Retina (tissue), 1 donor: ENCODE measurements at places on chromosomes 1 and 21.
A peak's percentile ranks its signal among the peaks of the same experiment; 100 is the strongest.

GRCh38 chr1:31653717-31654473 lies 9.2 kb upstream of the PEF1 start:
- no peak for DNase-seq

- no peak for DNase-seq
These were observed 216.1 kb upstream of the GRIK3 start for GRCh38 chr1:37250371-37250770.

GRCh38 chr1:243414152-243414494 lies 158.3 kb downstream of the SDCCAG8 start:
- DNase-seq = no peak

- no peak for DNase-seq
These were observed 7.2 kb upstream of the CSF1 start for GRCh38 chr1:109903376-109903930.

GRCh38 chr1:213492161-213493041 lies 441.4 kb downstream of the RPS6KC1 start:
- DNase-seq = no peak

DNA sequence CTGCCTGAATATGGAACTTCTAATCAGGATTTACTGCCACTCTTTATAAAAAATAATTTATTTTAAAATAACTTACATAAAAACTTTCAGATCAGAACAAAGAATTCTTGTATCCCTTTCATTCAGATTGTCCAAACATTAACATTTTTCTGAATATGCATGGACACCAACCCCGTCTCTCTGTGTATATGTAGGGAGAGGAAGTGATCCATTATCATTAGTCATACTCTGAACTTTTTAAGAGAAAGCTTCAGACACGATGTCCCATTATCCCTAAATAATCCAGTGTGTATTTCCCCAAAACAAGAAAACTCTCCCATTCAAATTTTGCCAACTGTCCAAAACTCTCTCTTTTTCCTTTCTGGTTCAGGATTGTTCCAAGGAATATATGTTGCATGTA lies 122.3 kb upstream of the CXADR start:
- DNase-seq = no peak

DNA sequence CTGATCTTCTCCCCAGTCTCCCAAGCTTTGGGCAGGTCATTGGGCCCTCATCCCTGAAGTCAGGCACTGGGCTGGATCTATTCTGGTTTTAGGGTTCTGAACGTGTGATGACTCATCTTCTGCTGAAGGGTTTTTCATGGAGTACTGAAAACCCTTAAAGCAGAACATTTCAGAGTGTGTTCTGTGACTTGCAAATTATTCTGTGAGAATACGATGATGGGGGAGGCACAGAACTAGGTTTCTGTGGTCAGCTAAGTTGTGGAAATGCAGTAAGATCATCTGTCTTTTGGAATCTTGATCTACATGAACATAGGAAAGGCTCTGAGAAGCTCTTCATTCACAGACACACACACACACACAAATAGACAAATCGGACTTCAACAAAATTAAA lies 46.2 kb downstream of the NAV1 start:
- DNase-seq = no peak

- DNase-seq = no peak
These were observed 7.9 kb upstream of the HENMT1 start for GRCh38 chr1:108668777-108669176.

GRCh38 chr1:46487818-46488218 lies 1.8 kb upstream of the DMBX1 start:
- DNase-seq = no peak

GRCh38 chr1:223137455-223138085 lies 5.5 kb downstream of the TLR5 start:
- DNase-seq = no peak

- DNase-seq = no peak
These were observed 400.3 kb upstream of the POU3F1 start for GRCh38 chr1:38446936-38447335.

- no peak for DNase-seq
These were observed 24.6 kb upstream of the PCBP3 start for GRCh38 chr21:45618846-45619485.

DNA sequence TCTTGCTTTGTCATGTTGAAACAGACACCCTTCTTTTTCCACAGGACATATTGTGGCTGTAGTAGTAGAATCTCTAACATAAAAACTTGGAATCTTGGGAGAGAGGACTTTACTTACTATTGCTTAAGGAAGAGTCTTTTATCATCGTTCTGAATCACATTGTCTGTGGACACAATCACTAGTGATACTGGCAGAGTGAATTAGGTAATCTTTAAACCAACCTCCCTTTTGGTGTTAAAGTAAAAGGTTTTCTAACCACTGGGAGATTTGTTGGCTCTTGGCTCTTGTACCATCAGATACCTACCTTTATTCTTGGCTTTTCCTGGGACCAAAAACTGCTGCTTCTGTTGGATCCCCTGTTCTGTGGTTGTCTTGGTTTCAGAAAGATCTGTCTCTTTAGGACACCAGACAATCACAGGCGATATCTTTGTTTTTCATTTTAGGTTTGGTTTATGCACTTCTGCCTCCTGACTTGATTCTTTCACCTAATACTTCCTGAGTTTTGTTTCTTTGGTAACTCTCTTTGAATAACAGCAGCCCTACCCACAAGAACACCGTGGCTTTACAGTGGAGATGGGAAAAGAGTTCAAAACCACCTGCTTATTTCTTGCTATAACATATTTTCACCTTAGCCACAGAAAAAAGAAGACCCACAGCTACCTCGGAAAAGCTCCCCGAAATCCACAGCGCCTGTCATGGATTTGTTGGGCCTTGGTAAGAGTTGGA lies 36.6 kb upstream of the ZFP69B start:
- DNase-seq = no peak

GRCh38 chr21:33231526-33231925 lies 1.8 kb downstream of the IFNAR2 start:
- no peak for DNase-seq

GRCh38 chr1:16677552-16678431 lies 11.0 kb upstream of the RNU1-3 start:
- peak; percentile 20 for DNase-seq

DNA sequence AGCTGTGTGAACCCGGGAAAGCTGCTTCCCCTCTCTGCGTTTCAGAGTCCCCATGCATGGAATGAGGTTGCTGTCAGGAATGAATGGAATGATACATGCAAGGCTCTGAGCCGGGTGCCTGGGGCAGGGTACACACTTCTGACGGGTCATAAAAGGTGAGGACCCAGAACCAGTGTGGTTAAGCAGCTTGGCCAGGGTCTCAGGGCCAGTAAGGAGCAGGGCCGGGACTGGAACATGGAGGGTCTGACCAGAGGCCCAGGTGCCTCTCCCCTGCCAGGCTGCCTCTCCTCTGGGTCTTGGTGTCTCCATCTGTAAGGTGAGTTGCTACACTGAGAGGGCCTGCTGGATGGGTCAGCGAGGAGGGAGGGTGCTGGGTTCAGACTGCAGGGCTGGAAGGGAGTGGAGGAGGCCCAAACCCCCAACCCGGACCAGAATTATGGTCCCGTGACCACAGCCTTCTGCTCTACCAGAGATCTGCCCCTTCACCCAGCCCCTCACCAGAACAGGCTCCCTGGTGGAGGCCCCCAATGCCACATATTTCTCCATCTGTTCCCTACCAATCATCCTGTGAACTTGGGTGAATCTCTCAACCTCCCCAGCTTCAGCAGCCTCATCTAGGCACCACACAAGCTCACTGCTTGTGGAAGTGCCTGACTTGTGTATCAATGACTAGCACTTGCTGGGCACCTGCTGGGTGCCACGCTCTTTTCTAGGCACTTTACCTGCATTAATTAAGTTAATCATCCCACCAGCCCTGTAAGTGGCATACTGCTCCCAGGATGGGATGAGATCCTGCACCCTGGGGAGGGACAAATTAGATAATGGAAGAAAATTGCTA lies 16.2 kb upstream of the LRP8 start:
- DNase-seq = no peak

GRCh38 chr1:42845866-42846256 lies 552 bp upstream of the ZNF691 start:
- DNase-seq = no peak

DNA sequence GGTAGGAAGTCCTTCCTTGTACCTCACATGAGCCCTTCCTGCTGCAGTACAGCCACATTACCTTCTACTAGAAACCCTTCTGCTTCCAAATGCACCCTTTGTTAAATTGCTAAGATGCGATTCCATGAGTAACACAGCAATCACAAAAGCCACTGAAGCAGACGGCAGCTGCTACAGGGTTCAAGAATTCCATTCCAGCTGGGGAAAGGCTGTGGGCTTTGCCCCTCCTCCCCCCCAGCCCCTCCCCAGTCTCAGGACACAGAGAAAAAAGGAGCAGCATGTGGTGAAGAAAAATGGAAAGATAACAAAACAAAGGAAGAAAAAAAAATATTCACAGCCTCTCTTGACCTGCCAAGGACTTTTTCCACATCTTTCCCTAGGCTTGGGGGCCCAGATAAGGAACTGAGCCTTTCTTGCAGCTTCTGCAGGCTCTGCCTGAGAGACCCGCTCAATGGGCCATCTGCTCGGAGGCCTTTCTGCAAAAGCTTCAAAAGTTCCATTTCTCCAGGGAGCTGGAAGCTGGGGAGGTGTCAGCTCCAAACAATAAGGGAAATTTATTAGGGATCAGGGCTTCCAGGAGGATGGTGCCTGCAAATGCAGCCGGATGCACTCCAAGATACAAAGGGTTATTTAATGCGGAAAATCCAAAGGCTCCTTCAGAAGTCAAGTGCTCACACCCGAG lies 72.1 kb downstream of the SYT2 start:
- peak; percentile 43 for DNase-seq

DNA sequence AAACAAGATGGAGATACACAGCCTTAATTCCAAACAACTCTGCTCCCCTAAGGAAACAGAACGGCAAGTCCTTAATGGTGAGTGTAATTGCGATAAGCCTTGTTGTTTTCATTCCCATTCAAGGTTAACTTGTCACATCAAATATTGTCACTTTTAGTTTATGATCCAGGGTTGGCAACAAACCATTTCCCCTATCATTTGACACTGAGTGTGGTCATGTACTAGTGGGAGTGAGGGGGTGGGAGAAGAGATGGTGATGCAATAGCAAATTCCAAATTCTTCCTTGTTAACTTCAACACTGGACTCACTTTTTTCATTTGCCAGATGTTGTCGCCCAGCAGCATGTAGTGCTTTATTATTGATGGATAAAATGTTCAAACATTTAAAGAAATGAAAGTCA lies 140.4 kb downstream of the ZNF326 start:
- peak; percentile 49 for DNase-seq

- DNase-seq = no peak
These were observed 3.7 kb downstream of the RNF19B start for GRCh38 chr1:32960819-32961355.

DNA sequence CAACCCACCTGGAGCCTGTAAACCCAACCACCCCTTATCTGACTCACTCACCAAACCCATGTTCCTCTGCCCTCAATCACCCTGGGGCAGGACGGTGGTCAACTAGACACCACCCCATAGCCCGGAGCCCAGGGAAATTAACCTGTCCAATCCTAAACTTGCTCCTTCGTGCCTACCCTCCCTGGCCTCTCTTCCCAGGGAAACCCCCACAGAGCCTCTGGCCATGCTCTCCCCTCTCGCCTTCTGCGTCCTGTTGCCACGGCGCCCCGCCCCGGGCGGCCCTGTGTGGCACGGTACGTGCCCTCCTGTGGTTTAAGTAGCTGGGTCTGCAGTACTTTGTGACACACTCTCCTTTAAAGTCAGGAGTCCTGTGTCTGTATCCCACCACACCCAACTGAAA lies 4.0 kb upstream of the FTCD start:
- no peak for DNase-seq

DNA sequence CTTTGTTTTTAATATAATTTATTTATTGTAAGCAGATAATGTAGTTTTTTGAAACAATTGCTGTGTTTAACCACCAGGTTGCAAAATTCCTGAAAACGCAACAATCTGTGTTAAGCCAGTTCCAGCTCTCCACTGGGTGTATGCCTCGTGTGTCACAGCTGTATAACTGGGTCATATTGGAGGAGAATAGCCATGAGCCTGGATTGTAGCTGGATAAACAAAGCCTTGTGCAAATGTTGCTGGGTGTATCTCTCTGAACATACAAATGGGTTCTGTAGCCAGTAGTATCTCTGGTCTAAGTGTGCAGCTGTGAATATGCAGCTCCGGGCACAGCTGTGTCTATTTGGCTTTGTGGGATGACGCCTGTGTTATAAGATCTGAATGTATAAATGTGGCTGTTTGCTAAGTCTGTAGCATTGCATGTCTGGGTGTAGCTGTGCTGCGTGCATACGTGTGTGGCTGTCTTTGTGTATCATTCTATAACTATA lies 2.8 kb downstream of the TCEA3 start:
- peak; percentile 49 for DNase-seq

DNA sequence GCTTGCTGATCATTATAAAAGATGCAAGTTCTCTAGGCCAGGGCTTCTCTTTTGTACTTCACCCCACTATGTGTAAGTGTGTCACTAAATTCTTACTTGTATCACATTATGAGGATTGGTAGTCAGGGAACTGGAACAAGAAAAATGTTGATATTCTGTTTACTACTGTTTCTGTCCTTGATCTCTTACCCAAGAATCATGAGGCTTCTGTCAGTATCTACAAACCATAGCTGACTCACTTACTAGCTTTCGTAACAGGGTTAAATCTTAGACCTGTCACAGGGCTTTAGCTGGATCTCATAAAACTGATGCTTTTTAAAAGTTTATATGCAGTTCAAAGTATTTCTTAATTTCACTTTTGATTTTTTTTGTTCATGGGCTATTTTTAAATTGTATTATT lies 681.2 kb downstream of the PLPP3 start:
- DNase-seq = no peak

DNA sequence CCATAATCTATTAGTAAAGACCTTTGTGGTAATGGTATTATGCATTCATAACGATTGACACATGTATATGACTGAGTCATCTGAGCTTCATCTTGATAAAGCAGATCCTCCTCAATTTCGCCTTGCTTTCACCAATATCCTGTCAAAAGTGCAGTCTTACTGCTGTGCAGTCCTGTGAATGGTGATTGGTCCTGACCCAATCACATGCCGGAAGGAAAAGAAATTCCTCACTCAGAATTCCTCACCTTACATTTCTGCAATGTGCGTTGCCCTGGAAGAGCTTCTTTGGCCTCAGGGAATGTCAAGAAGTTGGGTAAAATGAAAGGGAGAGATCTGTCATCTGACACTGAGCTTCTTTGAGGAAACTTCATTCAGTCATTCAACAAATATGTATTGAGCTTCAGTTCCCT lies 121.0 kb upstream of the TSPAN2 start:
- DNase-seq = no peak

DNA sequence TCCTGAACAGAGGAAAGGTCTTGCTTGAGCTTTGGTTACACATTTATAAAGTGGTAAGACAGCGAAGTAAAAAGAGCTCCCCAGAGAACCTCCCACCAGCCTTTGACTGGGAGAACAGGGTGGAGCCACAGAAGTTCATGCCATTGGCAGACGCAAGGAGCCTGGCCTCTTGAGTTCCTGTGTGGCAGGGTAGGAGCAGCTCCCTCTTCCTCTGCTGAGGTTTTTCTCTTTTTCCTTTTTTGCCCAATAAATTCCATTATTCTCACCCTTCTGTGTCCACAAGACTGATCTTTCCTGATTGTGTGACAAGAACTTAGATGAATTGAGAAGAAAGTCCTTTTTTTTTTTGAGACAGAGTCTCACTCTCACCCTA lies 4.3 kb downstream of the THEM4 start:
- DNase-seq = no peak
